ENCODE measurements at places on chromosomes 5 and 9. TPM values are rescaled to one million over a fixed set of nuclear protein-coding genes. Genes with fewer than 3 reads are reported as not detected.
A peak's percentile ranks its signal among the peaks of the same experiment; 100 is the strongest.

DNA sequence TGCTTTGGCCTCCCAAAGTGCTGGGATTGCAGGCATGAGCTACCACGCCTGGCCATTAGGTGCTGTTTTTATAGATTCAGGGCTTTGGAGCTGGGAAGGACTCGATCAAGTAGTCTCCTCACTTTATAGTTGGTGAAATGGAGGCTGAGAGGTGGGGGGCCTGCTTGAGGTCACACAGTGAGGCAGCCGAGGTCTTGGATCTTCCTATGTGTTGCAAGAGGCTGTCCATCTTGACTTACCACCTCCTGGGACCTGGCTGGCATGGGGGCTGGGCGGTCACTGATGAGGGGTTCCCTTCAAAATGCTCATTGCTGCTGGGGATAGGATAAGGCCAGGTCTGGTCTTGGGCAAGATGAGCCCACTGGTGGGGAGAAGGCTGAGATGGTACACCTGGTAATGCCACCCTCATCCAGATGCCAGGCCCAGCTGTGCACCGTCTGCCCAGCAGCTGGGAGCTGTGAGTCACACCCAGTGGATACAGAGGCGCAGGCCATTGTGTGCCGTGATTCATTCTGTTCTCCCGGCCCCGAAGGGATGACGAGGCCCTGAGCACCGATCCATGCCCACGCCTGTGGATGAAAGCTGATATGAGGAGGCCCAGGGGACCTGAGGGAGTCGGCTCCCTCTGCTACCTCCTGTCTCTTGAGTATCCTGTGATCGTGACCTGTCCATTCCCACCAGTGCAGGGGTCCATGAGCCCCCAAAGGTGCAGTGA is 10.5 kb upstream of the NDST1 start:
- peak; percentile 82 for DNase-seq

DNA sequence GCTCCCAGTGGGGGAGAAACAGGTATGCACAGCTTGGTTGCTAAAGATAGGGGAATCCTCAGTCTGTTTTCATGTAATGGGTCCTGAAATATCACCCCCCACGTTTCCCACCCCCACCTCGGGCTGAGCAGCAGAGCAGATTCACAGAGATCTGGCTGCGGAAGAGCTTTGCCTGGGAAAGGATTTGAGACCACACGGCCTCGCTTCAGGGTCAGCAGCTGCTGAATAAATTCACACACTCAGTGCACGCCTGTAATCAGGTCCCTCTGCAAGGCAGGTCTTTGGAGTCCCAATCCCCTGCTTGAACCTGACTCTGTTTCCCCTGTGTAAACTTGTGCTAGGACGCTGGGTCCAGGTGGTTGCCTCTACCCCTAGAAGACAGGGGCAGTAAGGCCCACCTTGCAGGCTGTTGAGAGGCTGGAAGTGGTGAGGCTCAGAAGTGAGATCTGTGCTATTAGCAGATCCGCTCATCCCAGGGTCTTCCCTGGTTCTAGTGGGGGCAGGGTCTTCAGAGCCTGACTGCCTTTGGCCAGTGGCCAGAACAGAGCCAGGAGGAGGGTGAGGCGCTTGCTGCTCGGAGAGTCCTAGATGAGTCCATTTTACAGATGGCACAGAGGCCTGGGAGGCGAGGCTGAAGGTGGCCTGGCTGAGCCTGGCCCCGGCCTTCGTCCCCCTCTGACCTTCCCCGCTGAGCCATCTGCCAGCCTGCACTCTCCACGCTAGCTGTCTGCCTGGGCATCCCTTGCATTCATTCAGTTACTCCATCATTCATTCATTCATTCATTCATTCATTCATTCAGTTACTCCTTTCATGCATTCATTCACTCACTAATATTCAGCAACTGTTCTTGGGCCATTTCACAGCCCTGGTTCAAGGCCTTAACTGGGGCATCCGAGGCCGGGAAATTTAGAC is 16.7 kb upstream of the NEURL1B start:
- DNase-seq = no peak

GRCh38 chr5:1467341-1468246 is 22.4 kb upstream of the SLC6A3 start:
- DNase-seq = no peak

GRCh38 chr9:117344892-117345660 is 69.8 kb downstream of the ASTN2 start:
- DNase-seq = no peak

- DNase-seq = peak; percentile 48
Measured at GRCh38 chr5:142529626-142530278, 156.1 kb downstream of the FGF1 start.

Gene ARID3C
- not detected for total RNA-seq

Gene SV2C
- total RNA-seq = 0.88 TPM

DNA sequence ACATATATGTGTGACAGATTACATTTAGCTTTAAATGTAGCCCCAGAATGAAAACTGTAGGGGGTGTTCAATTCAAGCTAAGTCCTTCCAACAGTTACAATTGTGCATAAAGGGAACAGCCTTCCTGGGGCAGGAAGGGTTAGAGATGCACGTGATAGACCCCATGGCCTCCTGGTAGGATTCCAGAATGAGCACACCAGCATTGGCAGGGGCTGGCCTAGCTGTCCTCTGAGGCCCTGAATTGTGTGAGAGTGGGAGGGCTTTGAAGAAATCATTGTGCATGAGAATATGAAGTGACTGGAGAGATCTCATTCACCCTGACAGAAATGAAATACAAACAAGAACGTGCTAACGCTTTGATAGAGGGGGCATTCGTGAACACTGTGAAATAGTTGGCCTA is 663.8 kb upstream of the KLF4 start:
- no peak for DNase-seq

Gene SLC6A18
- not detected for total RNA-seq

Gene ANKRD31
- total RNA-seq = 1.5 TPM

Gene ENTREP1
- 1.8 TPM for total RNA-seq

Gene AFAP1L1
- 7.8 TPM for total RNA-seq

- no peak for DNase-seq
Measured at GRCh38 chr5:165579911-165580310, 2074.5 kb downstream of the MAT2B start.

Gene TNC
- 1.0 TPM for total RNA-seq

Measured in Calu3 (cell line).